Foreskin fibroblast (primary cell): ENCODE measurements at places on chromosomes 13 and 19.

GRCh38 chr13:112959206-112959605, 9.8 kb upstream of the MCF2L start:
- no peak for DNase-seq

- no peak for DNase-seq
Measured at GRCh38 chr13:107091428-107091827, 523.5 kb upstream of the ARGLU1 start.

DNA sequence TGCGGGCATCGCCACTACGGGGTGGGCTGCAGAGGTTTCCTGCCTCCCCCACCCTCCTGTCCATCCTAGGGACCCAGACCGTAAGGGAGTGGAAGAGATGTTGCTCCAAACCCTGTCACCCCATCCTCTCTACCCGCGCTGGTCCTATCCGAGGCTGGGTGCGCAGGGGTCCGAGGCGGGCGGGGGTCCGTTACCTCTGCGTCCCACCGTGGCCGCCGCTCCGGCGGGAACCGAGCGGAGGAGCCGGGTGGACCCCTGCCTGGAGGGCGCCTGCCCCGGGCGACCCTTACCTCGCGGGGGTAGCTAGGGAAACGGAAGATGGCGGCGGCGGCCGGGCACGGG, at the start of gene DGKH:
Gene DGKH, plus strand, starts transcription at position 307 of the 342 bp plus-strand sequence. CDS start 126 bp downstream, outside the sequence.
- no peak for DNase-seq

- peak; percentile 55 for DNase-seq
Measured at GRCh38 chr19:46404055-46404752, 9.2 kb downstream of the CCDC8 start.

GRCh38 chr19:47323872-47324271, 8.1 kb upstream of the C5AR2 start:
- DNase-seq: no peak

- DNase-seq: no peak
Measured at GRCh38 chr19:7787141-7787540, 24.1 kb downstream of the CLEC4M start.

GRCh38 chr19:55400281-55401087, 7.1 kb downstream of the UBE2S start:
- no peak for DNase-seq

DNA sequence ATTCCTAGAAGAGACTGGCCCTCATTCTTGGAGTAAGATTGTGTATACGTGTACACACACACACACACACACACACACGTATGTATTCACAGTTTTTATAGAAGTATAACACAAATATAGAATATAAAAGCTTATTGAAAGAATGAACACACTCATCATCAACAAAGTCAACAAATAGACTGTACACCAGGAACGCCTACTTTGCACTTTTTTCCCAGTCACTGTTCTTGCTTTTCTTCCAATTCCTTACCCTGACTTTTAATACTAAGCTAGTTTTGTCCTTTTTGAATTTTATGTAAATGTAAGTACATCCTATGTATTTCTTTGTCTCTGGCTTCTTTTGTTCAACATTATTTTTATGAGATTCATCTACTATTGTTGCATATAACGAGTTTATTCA, 264.5 kb downstream of the MAB21L1 start:
- DNase-seq: no peak

DNA sequence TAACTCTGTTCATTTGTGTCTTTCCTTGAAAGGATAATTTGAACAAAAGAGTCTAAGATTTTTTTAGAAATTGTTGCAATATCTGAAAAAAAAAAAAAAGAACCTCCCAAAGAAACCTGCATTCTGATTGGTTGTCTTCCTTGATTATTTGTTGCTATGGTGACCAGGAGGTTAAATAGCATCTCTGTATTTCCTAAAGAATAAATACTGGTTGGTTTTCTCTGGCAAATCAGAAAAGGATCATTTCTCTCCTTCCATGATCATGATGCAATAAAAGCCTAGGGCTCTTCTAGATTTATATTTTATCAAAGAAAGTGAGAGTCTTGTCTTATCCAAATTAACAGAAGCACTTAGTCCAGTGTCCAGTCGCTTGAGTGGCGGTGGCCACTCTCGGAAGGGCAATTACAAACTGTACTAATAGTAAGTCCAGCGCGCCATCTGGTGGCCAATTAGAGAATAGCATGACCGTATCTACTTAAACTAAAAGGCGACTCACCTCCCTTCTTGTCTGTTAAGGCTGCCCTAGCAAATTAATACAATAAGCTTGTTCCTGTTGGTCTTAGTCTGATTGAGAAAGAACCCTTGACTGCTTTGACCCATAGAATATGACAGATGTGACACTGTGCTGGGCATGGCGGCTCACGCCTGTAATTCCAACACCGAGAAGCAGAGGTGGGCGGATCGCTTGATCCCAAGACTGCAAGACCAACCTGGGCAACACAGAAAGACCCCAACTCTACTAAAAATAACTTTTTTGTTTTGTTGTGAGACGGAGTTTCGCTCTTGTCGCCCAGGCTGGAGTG, 47.0 kb upstream of the PNMA8B start:
- peak; percentile 82 for DNase-seq

DNA sequence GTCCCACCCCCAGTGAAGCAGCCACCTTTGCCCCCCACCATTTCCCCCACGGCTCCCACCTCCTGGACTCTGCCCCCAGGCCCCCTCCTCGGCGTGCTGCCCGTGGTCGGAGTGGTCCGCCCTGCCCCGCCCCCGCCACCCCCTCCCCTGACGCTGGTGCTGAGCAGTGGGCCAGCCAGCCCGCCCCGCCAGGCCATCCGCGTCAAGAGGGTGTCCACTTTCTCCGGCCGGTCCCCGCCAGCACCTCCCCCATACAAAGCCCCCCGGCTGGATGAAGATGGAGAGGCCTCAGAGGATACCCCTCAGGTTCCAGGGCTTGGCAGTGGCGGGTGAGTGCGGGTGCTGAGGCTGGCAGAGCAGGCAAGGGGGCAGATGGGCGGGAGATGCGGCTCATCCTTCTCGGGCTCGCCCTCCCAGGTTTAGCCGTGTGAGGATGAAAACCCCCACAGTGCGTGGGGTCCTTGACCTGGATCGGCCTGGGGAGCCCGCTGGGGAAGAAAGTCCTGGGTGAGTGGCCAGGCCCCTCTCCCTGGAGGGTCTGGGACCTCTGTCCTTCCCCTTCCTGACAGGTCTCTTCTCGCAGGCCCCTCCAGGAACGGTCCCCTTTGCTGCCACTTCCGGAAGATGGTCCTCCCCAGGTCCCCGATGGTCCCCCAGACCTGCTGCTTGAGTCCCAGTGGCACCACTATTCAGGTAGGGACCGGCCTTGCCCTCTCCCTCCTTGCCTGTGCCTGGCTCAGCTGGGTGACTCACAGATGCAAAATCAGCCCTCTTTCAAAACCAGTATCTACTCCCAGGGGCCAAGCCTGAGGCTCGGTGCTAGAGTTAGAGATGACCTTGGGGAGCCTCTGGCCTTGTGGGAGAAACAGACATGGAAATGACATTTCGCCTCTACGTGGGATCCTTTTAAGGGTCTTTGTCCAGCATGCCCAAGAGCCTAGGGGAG, 8.8 kb downstream of the IGFLR1 start:
- DNase-seq: peak; percentile 35

- no peak for DNase-seq
Measured at GRCh38 chr13:110971486-110971885, 56.6 kb upstream of the ANKRD10 start.

GRCh38 chr13:43792076-43792881, 5.5 kb upstream of the ENOX1 start:
- DNase-seq: peak; percentile 27

- DNase-seq: peak; percentile 45
Measured at GRCh38 chr13:52127783-52128702, 830 bp downstream of the NEK5 start.

DNA sequence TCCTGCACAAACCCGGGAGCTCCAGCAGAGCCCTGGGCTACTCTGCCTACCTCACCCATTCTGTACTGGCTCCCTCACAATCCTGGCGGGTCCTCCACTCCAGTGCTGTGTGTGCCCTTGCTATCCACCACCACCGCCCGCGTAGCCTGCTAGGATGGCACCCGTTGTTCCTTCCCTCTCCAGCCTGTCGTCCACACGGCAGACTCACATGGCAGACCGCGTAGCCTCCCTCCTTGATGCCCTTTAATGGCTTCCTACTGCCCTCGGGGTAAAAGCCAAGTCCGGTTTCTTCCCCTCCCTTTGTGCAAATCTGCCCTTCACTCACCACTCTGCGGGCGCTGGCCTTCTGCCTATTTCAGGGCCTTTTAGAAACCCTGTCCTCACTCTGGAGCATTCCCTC, 106.6 kb downstream of the RAB20 start:
- no peak for DNase-seq

- DNase-seq: no peak
Measured at GRCh38 chr13:32316028-32316339, 676 bp downstream of the BRCA2 start.

- DNase-seq: no peak
Measured at GRCh38 chr19:46369817-46370216, 22.9 kb downstream of the PPP5C start.

- no peak for DNase-seq
Measured at GRCh38 chr13:98564204-98564603, 12.7 kb downstream of the STK24 start.

DNA sequence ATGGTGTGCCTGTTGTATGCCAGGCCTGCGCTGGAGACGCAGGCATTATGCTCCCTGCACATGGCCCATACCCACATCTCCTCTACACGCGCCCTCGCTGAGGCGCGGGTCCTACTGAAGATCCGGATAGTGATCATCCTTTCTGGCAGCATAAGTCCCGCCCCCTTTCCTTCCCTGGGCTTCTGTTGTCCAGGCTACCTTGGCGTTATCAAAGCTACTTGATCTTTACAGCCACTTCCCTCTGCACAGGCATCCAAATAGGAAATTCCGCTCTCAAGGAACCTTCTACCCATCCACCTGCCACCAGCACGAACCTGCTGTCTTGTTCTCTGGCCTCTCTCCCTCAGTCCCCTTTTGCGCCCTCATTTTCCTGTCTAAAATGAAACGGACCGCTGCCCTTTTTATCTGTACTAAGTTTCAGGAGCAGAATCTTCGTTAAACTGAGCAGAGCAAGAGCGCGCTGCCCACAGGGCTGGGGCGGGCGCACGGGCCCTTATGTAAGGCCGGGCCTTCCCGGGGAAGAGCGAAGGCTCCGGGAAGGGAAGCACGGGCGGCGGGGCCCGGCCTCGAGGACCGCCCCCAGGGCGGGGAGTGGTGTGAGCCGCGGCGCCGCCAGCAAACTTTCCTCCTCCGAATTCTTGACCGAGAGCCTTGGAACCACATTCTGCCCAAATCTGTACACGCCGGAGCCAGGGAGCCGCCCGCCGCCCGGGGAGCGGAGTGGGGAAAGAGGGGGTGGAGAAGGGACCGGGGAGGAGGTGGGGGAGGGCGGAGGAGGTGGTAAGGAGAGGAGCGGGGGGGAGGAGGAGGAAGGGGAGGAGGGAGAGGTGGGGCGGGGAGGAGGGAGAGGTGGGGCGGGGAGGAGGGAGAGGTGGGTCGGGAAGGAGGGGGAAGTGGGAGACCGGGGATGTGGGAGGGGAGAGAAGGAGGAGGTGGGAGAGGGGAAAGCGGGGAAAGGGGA, 920 bp upstream of the UBE2L5 start:
- DNase-seq: peak; percentile 94

- no peak for DNase-seq
Measured at GRCh38 chr19:22620401-22620800, 13.7 kb upstream of the ZNF492 start.

- peak; percentile 98 for DNase-seq
Measured at GRCh38 chr13:49996161-49996915, 504 bp upstream of the TRIM13 start.

GRCh38 chr19:19538061-19538784, at the start of gene CILP2:
Gene CILP2 (plus strand): TSS chr19:19538265. CDS start chr19:19538350, 85 bp downstream.
- peak; percentile 63 for DNase-seq

DNA sequence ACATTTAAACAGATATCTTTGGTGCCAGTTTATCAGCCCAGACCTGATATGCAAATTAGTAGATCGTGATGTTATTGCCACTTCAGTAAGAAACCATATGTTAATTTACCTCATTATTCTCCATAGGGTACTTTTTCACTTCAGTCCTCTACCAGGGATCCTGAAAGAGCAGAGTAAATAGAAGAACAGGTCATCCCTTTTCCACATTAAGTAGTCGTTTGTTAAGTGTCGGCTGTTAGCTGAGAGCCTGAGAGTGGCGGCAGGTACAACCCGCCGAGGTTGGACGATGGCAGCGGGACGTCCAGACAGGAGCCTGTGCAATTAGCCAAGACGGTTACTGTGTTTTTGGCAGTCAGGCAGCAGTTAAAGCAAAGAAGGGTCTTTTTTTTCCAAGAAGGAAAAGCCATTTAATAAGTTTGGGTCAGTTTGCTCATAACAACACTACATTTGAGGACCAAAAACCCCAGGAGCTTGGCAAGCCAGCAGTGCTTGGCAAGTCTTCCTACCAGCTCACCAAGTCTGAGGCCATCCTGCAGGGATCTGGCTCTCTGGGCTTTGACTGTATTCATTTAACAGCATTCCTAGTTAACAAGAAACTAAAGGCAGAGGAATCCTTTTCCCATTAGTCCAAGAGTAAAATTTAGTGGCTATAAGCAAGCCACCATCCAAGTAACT, 231.8 kb downstream of the SHISA2 start:
- DNase-seq: no peak

GRCh38 chr13:74683411-74683810, 549.2 kb upstream of the KLF12 start:
- DNase-seq: no peak

GRCh38 chr19:9700229-9700981, 25.5 kb upstream of the ZNF562 start:
- no peak for DNase-seq

DNA sequence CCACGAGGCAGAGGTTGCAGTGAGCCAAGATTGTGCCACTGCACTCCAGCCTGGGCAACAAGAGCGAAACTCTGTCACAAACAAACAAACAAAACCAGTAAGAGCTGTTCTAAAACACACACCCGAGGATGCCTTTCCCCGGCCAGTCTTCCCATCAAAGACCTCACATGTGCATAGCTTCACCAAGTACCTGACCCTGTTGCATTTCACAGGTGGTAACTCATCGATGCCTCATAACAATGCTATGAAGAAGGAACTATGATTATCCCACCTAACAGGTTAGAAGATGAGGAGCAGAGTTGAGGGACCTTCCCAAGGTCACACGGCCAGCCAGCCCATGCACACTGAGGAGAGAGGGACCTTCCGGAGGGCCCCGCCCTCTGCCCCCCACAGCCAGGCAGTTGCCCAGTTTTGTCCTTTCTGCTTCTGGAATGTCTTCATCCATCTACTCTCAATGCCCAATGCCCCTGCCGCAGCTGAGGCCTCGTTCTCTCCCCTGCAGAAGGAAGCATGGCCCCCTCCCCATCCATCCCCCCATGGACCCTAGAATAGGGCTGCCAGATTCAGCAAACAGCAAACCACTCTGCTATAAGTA, 16.8 kb upstream of the LENG8 start:
- no peak for DNase-seq
